Activated CD4-positive, alpha-beta T cell treated with anti-CD3 and anti-CD28 coated beads, Interleukin-2, amount 50 U/mL, for 24 hours (primary cell): ENCODE measurements at places on chromosomes 5 and 9.

DNA sequence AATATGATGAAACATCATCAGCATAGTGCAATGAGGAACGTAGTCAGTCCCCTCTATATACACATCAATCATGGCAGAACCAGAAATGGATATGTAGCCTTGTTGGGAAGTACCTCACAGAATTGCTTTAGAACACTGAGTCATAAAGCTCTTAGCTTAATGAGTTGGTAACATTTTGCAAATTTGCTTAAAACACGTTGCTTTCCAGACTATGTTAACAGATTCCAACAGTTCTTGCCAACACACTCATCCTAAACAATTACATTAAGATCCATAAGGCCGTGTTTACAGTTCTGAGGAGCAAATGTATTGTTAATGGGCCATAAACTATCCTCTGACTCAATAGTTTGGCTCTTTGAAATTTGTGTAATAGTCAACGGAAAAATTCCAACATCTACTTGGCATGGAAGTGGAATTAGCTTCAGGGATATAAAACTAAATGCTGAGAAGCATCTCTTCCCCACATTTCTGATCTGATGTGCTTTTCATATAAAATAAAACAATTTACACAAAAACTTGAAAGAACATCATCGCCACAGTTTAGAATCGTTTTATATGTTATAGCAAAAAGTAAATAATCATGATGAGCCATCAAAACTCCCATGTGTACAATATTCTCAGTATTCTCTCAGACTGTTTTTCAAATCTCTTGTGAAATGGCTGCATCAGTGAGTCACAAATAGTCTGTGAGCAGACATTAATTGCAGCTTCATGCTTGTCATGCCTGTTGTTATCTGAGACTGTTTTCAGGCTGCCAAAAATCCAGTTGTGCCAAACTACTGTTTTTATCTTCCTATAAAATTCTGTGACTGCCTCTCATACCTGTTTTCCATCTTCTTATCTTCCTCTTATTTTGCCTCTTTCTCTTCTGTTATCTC is 291.9 kb downstream of the COX7C start:
- no peak for DNase-seq

DNA sequence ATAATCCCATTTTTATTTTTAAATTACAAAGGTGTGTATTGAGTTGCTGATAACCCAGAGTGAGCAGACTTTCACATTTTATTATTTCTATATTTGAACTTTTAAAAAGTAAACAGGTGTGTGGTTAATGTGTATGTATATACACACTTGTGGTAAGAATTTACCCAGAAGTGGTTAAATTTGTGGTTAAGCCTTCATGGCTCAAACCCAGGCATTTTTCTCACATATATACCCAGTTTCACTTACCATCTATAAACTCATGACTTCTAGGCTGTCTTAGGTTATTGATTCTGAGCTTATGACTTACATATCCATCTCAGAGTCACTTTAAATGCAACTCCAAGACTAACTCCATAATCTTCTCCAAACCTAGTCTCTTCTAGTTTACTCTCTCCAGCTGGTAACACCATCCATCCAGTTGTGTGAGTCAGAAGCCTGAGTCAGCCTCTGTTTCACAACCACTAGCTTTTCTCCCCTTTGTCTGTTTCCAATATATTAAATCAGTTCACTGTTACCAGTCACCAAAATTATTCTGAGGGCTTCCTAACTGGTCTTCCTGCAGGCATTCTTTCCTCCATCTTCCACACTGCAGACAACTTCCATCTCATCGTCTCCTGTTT is 20.2 kb downstream of the ZBED3 start:
- DNase-seq: no peak

DNA sequence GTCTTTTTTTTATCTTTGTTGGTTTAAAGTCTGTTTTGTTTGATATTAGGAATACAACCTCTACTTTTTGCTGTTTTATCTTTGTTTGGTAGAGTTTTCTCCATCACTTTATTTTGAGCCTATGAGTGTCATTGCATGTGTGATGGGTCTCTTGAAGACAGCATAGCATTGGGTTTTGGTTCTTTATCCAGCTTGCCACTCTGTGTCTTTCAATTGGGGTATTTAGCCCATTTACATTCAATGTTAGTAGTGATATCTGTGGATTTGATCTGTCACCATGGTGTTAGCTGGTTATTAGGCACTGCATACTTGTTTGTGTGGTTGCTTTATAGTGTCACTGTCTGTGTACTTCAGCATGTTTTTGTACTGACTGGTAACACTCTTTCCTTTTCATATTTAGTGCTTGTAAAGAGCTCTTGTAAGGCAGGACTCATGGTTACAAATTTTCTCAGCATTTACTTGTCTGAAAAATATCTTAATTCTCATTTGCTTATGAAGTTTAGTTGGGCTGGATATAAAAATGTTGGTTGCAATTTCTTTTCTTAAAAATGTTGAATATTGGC is 845.5 kb downstream of the TLE4 start:
- DNase-seq: no peak

- no peak for DNase-seq
Measured at GRCh38 chr5:72607381-72607780, 100.2 kb upstream of the ZNF366 start.

GRCh38 chr9:10548348-10548747 is 64.5 kb downstream of the PTPRD start:
- DNase-seq: no peak

- DNase-seq: no peak
Measured at GRCh38 chr9:89732295-89732938, 127.6 kb downstream of the GADD45G start.

DNA sequence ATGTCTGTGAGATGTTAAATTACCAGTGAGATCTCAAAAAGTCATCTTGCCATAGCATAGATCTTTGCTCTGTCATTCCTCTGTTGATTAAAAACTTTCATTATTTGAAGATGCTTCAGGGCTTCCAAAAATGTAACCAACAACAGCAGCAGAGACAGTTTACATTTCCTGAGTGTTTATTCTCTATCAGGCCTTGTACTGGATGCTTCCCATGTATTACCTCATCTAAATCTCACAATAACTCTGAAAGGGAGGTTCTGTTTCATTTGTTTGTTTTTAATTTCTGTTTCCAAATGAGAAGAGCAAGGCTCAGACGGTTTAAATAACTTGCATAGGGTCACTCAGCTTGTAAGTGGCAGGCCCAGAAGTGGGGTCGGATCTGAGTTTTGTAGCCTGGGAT is 45.2 kb downstream of the MRRF start:
- no peak for DNase-seq

DNA sequence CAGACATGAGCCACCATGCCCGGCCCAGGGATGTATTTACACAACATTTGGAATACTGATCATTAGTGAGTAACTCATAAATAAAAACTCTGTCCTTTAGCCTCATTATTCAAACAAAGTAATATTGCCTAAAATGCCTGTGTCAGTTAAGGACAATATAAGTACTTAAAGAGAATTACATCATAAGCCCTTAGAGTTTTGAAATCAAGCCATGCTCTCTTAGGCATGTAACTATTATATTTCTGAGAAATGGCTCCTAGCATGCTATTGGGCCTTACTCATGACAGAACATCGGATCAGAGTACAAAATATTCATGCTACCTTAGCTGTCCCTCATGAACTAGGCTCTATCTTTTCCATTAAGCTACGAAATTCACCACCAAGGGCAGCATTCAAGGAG is 309.3 kb downstream of the CHSY3 start:
- no peak for DNase-seq

GRCh38 chr5:100840370-100840769 is 62.7 kb downstream of the ST8SIA4 start:
- no peak for DNase-seq

DNA sequence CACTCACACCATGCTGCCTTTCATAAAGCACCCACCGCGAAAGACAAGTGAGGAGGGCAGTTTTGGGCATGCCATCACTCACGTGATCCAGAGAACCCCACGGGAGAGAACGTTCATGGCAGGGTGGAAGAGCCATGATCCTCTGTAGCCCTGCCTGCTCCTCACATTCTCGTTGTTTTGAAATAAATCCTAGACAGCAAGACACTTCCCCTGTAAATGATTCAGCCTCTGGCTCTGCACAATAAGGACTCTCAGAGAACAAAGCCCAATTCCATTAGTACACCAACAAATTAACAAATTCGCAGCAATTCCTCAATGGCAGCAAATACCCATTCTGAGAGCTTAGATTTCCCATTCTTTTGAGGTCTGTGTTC is 71.5 kb downstream of the WNK2 start:
- no peak for DNase-seq

- DNase-seq: no peak
Measured at GRCh38 chr9:8268216-8268878, 468.8 kb upstream of the DMAC1 start.

DNA sequence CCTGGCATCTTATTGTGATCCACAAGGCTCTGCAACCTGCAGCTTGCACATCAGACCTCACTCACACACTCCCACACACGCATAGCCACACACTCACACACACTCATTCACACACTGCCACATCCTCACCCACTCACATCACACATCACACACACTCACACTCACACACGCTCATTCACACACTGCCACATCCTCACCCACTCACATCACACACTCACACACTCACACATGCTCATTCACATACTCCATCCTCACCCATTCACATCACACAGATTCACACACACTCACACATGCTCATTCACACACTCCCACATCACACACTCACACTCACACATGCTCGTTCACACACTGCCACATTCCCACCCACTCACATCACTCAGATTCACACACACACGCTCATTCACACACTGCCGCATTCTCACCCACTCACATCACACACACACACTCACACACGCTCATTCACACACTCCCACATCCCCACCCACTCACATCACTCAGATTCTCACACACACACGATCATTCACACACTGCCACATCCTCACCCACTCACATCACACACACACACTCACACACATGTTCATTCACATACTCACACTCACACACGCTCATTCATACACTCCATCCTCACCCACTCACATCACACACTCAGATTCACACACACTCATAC is 47.1 kb upstream of the RXRA start:
- DNase-seq: no peak

GRCh38 chr9:22654833-22655232 is 208.2 kb downstream of the DMRTA1 start:
- DNase-seq: no peak

GRCh38 chr9:14687042-14687719 is 6.1 kb downstream of the ZDHHC21 start:
- no peak for DNase-seq

DNA sequence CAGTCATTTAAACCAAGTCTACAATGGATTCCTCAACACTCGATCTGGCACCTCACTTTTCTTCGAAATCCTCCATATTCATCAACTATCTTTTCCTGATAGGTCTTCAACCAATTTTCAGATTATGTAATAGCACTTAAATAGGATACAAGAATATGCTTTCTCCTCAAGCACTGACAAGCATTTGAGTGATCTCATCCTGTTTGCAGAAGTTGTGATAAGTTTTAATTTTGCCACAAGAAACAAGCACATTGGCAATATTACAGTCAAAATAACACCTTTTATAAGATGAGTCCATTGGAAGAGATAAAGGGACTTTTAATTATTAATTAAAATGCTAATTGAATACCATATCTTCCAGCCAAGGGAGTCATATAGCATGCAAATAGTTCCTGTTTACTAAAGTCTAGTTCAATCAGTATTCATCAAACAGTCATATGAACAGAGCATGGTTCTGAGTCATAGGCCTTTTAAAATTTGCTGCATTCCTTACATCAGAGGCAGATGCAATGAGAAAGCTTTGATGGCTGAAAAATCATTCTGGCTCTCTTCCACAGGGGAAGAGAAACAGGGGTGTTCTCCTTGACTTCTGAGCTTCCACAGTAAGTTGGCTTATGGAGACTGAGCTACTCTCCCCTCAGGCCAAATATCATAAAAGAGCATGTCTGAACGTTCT is 32.7 kb upstream of the ZCCHC9 start:
- no peak for DNase-seq

DNA sequence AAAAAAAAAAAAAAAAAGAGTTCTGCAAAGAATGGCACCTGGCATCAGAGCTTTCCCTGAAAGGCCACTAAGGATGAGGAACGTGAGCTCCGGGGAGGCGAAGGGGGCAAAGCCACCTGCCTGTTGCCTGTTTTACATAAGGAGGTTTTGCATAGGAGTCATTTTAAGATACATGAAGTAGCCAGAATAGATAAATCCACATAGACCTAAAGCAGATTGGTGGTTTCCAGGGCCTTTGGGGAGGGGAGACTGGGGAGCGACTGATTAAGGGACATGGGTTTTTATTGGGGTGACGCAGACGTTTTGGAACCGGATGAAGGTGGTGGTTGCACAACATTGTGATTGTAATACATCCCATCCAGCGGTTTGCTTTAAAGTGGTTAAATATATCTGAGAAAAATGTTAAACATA is 7.1 kb downstream of the NEK6 start:
- no peak for DNase-seq

DNA sequence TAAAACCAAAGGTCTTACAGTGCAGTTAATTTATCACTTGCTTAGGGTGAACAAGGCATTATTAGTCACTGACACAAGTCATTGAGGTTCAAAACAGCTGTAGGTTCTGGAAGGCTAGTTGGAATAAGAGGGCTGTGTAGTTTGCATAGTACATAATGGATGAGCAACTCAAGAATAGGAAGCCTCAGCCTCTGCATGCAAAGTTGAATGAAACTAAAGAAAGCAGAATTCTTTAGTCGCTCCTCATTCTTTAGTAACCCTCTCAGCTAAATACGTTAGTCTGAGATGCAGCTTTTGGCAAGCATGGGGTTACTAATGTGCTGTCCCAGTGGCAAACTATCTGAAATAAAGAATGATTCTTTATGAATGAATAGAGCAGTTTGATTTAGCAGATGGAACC is 74.2 kb downstream of the ADGRV1 start:
- DNase-seq: no peak

GRCh38 chr9:127089631-127090081 is 32.8 kb downstream of the ANGPTL2 start:
- no peak for DNase-seq

GRCh38 chr5:134604908-134605307 is 27.7 kb downstream of the SAR1B start:
- no peak for DNase-seq

GRCh38 chr9:133948561-133949485 is 43.3 kb downstream of the VAV2 start:
- no peak for DNase-seq

- no peak for DNase-seq
Measured at GRCh38 chr9:85404911-85405565, 336.7 kb downstream of the AGTPBP1 start.

DNA sequence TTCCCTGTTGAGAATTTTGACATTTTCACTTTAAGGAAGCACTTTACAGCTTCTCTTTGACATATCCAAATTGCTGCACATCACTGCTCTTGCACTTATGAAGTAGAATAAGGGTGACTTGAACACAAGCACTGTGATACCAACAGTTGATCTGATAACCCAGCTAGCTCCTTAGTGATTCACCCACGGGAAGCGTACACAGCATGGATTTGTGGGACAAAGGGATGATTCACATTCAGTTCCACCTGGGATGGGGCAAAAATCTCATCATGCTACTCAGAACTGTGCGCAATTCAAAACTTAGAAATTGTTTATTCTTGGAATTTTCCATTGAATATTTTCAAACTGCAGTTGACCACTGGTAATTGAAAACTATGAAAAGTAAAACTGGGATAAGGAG is 1565.5 kb upstream of the CDH9 start:
- DNase-seq: no peak

- DNase-seq: no peak
Measured at GRCh38 chr5:143752165-143752850, 59.7 kb upstream of the HMHB1 start.

GRCh38 chr5:123147128-123147715 is 58.2 kb downstream of the PRDM6 start:
- DNase-seq: no peak

- DNase-seq: peak; percentile 69
Measured at GRCh38 chr5:177113566-177114424, 19.8 kb upstream of the NSD1 start.
